Globus pallidus (tissue), 1 donor: ENCODE measurements at places on chromosomes 3 and 15.

- no peak for DNase-seq
These were observed at the start of gene KLHL40 for GRCh38 chr3:42685363-42685881. Gene KLHL40, plus strand, starts transcription at chr3:42685537. Its CDS starts 82 bp downstream, at chr3:42685619.

DNA sequence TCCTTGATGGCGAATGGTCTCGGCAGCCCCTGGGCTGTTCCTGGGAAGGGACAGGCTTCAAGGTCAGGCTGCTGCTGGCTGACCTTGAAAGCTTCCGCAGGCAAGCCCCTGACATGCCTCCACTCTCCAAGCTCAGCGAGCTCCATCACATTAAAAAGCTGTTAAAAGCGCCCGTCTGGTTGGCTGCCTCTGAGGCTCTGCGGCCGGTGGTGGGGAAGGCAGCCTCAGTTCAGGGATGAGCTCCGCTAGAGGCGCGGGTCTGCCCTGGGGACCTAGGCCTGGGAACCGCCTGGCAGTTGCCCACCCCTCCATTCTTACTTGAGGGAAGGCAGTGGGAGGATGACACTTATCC is 103.8 kb downstream of the LINGO1 start:
- DNase-seq = no peak

DNA sequence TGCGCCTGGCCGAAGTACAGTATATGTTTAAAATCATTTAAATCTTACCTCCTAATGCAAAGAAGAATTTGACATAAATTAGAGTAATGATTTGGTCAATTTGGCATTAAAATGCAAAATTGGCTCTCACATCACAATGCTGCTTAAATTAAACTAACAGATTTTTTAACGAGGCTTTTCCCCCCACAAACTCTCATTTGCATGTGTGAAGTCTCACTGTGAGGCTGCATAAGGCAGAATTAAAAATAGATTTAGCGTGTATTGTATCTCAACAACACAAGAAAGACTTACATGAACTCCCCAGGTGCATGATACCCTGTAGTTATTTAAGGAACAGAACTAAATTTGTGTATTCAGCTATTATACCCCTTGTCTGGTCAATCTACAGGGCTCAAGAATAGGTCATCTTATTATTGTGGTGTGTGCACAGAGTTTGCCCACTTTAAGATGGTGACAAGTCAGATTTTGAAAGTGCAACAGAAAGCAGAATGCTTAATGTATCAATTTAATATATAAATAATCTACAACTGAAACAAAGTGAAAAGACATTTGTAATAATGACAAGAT is 897.9 kb downstream of the EPHA3 start:
- DNase-seq = no peak

GRCh38 chr15:74259292-74259648 is 23.1 kb downstream of the CCDC33 start:
- DNase-seq = no peak

GRCh38 chr3:179788996-179789395 is 136.2 kb downstream of the USP13 start:
- DNase-seq = no peak

GRCh38 chr3:11140030-11140712 is 14.1 kb upstream of the HRH1 start:
- DNase-seq = no peak

DNA sequence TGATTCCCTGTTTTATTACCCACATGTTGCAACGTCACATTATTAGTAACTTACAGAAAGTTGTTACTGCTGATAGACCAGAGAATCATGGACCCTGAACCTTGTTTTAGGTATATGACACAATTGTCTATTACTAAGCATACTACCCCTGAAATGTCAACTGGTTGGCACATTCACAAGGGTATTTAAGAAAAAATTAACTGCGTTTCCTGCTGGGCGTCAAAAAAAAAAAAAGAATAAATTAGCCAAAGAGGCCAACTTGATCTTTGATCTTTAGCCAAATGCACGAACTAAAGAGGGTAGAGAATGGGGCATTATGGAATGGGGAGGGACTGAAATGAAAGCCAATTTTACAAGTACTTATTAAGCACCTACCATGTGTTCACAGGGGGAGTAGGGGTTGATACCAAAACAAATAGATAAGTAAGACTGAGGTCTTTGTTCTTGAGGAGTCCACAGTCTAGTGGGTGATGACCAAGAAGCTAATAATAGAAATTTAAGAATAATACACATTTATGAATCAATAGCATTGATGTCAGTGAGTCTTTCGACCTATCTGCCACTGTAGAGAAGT is 17.8 kb upstream of the MUC13 start:
- DNase-seq = no peak

DNA sequence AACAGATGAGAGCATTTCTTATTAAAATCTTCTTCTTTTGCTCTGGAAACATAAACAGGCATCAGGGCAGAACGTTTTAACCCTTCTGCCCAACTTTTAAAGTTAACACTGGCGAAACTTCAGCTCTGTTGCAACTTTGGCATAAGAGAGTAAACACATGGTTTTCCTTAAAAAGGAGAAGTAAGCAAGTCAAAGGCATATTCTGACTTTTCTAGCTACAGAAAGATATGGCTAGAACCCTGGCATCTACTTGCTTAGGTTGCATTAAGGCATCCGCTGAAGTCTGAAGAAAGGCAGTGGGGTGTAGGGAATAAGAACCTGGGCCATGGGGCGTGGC is 13.3 kb upstream of the IL16 start:
- DNase-seq = no peak

DNA sequence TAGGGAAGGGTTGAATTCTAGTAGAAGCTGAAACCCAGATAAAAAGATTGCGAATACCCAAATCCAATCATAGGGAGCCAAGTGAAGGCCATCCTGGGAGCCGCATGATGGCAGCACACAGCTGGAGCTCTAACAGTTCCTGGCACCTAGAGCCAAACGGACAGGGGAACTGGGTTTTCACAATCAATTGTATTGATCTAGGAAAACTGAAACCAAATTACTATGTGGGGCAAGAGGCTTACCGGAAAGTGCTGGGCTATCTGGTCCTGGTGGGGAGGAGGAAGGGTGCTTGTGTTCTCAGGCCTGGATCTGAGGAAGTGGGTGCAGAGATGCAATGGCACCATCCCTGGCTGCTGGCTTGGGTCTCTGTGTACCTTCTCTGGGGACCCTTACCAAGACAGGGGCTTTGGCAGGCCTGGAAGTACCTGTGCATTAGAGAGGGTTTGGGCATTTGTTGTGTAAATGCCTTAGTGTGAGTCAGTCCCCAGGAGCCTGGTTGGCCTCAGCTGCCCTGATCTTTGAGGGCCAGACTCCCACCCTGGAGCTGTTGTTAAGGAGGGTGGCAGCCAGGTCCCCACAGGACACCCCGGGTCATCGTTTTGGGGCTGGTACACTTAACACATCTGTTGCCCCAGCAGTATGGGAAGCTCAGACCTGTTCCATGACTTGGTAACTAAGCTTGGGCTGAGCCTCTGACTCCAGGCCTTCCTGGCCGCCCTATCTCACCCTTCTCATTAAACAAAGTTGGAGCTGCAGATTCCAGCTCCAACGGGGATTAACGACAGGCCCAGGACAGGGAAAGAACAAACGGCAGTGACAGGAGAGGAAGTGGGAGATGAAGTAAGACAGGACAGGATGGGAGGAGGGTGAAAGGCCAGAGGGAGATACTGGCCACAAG is 8.9 kb upstream of the FURIN start:
- DNase-seq = no peak

DNA sequence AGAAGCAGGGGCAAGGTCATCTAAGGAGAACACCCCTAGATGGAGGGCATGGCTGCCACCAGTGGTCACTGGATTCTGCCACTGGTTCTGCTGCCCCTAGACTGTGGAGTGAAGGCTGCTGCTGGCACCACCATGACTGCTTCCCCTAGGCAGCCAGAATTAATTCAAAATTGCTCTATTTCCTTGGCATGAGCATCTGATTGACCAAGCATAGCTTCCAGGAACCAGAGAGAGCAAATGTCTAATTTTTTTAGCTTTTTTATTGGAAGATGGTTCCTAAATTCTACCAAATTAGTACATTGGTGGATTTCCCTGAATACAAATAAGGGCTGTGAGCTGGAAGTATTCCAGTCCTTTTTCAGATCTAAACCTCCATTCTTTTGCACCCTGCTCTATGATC is 270.2 kb upstream of the GBE1 start:
- no peak for DNase-seq

- no peak for DNase-seq
These were observed 20.4 kb downstream of the RARRES1 start for GRCh38 chr3:158711886-158712285.

DNA sequence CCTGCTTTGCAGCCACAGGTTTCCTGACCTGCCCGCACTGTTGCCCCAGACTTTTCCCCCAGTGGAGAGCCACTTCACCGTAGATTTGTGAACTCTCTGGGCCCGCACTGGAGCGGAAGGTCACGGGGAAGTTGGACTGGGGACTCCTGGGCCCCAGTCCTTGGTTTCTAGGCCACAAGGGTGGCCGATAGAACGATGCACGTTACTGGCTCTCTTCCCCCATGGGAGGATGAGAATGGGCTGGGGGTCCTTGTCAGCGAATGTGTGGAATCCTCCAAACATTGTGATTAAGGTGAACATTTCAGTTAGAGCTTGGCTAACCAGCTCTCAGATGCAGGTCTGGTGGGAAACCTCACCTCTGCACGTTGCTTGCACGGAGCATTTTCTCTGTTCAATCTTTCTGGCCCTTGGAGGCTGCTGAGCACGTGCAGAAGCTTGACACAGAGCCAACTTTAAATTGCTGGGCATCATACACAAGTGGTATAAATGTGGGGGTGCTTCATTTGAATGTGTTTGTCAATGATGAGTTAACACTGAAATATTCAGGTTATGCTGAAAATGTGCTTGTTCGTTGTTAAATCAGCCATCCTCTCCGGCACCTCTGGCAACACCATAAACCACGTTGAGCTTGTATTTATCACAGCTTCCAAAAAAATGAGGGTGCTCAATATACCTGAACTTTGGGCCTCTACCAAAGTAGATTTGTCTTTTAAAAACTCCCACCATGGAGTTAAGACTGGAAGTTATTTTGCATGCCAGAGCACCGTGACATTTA is 976 bp downstream of the DIS3L start:
- DNase-seq = peak; percentile 26

DNA sequence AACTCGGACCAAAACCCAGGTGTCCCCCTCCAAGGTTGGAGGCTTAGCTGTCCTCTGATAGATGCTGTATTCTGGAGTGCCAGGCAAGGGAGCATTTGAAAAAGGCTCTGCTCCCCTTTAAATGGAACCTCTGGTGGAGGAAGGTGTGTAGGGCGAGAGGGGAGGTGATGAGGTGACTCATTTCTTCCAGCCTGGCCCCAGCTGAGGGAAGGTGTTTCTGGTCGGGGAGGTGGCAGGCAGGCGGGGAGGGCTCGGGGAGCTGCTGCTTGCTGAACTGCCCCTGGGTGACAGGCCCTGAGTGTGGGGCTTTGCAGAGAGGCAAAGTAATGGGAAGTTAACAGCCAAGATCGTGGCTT is 18.8 kb downstream of the PSTPIP1 start:
- no peak for DNase-seq

- peak; percentile 96 for DNase-seq
These were observed at the start of gene RAB8B for GRCh38 chr15:63188926-63189871. Gene RAB8B, plus strand, starts transcription at chr15:63189606. Its CDS starts 19 bp downstream, at chr15:63189625.

- no peak for DNase-seq
These were observed 629 bp downstream of the RPL24 start for GRCh38 chr3:101685870-101686307.
